Activated CD4-positive, alpha-beta T cell treated with anti-CD3 and anti-CD28 coated beads, Interleukin-2, Interleukin-6, amounts not matched to agents 100 ng/mL and 50 ng/mL, durations not matched to agents 16 hours and 8 hours (primary cell): ENCODE measurements at places on chromosomes 5 and 9.

DNA sequence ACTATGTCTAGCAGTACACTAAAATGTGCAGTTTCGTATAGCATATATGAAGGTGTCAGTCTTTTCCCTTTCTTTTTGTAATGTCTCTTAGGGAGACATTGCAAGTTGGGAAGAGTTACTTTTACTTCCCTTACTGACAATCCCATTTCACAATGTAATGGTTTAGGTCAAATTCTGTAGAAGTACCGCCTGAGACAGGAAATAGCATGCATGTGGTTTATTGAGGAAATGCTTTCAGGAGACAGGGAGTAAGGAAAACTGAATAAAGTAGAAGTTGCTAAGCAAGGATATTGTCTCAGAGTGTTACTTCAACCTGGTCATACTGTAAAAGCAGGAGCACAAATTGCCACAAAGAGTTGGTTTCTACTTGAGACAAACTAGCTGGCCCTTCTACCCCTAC lies 32.1 kb upstream of the MSANTD3 start:
- DNase-seq: no peak

- no peak for DNase-seq
Observed at GRCh38 chr9:82970359-82970758, 92.6 kb downstream of the RASEF start.

GRCh38 chr5:50715001-50715400 lies 48.6 kb downstream of the PARP8 start:
- DNase-seq: no peak

DNA sequence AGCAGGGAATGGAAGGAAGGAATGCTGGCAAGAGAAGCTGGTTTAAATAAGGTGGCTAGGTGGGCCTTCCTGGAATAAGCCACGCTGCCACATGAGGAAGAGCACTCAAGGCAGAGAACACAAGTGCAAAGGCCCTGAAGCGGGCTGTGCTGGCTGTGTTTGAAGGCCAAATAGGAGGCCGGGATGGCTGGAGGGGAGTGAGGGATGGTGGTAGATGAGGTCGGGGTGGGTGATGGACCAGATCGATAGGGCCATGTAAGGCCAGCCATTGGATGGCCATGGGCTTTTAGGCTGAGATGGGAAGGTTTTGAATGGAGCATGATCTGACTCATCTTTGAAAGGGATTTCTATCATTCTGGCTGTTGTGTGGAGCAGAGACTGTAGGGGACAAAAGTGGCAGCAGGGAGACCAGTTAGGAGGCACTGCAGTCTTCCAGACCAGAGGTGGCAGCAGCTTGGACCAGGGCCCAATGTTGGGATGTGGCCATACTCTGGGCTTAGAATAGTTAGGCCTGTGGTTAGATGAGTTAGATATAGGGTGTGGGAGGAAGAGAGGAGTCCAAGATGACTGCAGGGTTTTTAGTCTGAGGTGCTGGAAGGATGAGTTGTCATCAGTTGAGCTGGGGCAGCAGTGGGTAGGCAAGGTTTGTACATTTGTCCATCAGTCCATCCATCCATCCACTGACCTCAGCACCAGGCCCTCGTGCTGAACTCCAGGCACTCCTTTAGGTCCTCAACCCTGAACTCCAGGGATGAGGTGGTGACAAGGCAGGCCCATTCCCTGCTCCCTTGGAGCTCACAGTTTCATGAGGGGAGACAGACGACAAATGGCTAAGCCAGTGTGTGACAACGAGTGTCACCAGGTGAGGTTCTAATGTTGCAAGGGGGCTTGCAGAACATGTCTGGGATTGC lies 30.3 kb downstream of the NDST1 start:
- no peak for DNase-seq

DNA sequence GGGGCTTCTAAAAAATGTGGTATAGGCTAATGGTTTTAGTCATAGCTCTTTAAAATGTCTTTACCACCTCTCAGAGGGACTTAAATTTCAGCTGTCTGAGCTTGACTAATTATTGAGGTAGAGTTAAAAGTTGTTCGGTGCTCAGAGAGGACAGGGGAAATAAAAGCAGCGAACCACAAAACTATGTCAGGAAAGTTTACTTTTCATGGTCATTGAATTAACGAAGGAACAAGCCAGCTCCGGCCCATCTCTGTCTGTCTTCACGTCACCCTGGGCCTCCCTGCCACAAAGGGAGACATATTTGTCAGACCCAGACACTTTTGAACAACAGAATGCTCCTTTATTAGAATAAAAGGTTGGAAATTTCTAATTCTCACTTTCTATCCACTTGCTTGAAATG lies 98.8 kb upstream of the EFNA5 start:
- no peak for DNase-seq

GRCh38 chr5:115450741-115451140 lies 93.8 kb downstream of the FEM1C start:
- peak; percentile 17 for DNase-seq

- DNase-seq: peak; percentile 72
Observed at GRCh38 chr5:148388696-148389095, 4.9 kb downstream of the FBXO38 start.
